ENCODE measurements at places on chromosomes 7 and 10.

DNA sequence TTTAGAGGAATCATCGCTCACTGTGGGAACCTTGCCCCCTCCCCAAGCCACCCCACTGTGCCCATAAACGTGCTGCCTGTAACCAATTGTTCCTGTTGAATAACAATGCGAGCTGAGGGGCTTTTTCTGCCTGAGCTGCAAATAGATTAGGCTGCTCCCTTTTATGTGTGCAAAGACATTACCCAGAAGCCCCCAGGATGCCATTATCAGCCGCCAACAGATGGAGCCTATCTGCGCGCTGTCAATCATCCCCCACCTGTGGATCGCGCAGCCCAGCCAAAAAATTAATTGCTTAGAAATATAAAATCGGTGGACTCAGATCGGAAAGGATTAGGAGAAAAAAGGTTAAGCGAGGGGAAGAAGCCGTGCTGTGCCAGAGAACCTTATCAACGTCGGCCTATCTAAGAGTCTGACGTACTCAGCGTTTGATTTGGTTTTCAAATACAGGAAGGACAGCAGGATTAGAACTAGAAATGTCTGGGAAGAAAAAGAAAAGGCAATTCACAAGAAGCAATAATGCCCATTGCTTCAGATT lies 167.3 kb upstream of the MYO3A start:
- no peak for DNase-seq

GRCh38 chr7:76236224-76236623 lies 34.5 kb downstream of the SRRM3 start:
- no peak for DNase-seq

- no peak for DNase-seq
Measured at GRCh38 chr10:84693006-84693405, 364.6 kb downstream of the CCSER2 start.

DNA sequence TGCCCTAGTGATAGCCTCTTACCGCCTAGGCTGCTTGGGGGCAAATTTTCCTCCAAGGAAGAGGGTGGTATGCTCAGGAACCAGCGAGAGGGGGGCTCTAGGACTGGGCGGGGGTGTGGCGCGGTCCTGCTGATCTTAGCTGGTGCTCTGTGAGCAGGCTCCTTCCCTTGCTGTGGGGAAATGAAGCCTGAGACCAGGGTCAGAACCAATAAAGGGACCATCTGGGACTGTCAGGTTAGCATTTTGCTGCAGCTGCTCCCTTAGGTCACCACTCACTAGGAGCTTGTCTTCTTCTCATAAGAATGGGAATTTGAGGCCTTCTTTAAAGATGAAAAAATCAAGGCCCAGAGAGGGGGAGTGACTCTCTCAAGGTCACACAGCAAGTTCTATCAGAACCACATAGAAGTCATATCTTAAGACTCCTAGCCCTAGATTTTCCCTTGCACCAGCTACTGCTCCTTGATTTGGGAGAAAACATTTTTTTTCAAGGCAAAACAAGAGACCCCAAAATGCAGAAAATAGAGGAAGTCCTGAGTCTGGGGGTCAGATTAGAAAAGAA lies 2.0 kb upstream of the NEUROG3 start:
- no peak for DNase-seq

GRCh38 chr10:44747593-44748172 lies 163.5 kb upstream of the TMEM72 start:
- no peak for DNase-seq

GRCh38 chr7:5217851-5218331 lies 27.9 kb downstream of the WIPI2 start:
- no peak for DNase-seq

DNA sequence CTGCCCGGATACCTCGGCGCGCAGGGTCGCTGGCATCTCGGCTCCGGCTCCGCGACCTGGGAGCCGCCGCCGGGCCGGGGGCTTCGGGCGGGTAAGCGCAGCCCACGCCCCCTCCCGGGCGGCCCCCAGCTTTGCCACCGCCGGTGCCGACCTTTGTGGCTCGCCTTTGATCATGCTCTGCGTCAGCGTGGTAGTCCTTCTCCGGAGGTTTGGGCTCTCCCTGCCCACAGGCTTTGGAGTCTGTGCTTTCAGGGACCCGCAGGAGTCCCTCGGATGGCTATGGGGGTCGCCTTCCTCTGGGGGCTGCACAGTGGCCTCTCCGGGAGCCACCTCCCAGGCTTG lies 7.3 kb downstream of the ATP6V1F start:
- no peak for DNase-seq

GRCh38 chr7:44488955-44489354 lies 1.5 kb downstream of the NUDCD3 start:
- DNase-seq, result no peak

GRCh38 chr7:52958621-52959140 lies 76.8 kb upstream of the POM121L12 start:
- no peak for DNase-seq

DNA sequence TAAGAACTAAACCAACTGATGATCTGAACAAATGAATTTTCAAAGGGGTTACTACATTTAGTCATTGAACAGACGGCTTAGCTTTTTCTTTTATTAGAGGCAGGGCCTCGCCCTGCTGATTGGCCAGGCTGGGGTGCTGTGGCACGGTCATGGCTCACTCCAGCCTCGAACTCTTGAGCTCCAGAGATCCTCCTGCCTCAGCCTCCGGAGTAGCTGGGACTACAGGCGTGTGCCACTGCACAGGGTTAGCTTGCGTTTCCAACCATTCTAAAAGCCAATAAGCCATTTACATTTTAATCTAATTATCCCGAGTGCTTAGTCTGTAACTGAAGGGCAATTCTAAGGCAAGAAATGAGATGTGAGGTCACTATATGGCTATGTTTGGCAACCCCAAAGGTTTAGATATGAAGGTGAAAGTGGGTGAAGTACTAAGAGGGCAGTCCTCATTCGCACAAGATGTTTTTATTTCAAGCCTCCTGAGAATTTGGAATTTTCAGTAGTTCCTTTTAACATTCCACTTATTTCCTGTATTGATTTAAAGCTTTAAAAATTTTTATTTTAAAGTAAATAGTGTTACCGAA lies 1.6 kb upstream of the CDK13 start:
- DNase-seq, result no peak

- DNase-seq, result no peak
Measured at GRCh38 chr7:142560166-142560565, 189.1 kb upstream of the PRSS1 start.

DNA sequence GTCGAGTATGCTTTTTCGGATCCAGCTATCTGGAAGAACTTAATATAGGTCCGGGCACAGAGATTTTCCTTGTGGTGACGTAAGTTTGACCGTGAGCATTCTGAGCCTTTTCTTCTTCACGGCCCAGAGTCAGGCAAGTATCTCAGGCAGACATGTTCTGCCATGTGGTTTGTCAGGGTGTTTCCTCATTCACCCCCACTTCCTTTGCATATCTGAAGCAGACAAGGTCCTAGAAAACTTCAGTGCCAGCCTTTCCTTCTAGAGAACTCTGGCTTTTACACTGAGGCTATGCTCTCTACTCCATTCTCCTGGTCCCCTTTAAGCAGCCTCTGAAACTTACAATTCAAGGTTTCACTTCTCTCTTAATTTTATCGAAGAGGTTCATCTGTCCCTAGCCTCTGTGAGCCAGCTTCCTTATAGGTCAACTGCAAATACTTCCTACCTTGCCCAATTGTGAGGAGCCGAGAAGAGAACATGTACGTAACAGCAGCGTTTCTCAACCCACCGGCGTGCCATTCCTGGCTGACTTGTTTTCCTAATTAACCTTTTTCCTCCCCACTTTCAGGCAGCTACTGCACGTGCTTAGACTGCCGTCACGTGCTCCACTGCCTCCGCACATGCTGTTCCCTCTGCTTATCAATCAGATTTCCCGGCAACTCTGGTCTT lies 47.3 kb downstream of the CDCA7L start:
- DNase-seq, result no peak

DNA sequence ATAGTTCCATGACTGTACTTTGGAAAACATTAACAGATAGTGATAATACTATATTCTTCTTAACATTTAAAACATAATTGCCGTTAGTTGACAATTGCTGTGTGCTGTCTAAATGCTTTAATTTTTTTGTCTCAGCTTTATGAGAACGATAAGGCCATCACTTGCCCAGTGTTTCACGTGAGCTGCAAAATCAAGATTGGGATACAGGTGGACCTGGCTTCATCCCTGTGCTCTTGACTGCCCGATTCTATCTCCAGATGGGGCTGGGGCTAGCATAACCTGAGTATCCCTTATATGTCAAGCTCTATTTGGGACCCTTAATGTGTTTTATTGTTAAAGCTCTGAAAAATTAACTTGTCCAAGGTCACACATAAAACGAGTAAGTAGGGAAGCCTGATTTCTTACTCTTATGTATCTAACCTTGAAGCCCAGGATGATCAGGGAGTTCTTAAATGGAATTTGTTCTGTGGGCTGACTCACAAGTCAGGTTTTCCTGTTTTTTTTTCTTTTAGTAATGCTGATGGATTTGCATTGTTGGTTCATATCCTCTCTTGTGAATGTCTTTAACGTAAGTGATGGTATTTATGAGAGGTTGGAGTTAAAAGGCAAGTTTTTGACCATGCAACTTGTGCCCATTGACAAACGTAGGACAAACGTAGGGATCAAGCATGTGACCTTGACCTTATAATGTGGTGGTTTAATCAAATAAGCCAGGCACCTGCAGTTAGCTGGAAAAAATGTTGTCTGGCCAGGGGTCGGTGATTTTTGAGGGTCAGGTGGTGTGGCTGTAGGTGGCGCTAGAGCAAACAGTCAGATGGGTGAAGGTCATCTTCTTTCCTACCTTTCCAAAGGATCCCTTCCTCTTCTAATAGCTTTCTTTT lies 3.6 kb downstream of the PRKAR2B start:
- no peak for DNase-seq

GRCh38 chr10:101290431-101290830 lies 61.2 kb upstream of the LBX1 start:
- DNase-seq, result no peak

- DNase-seq, result peak; percentile 32
Measured at GRCh38 chr10:118259288-118259906, 82.7 kb downstream of the FAM204A start.

GRCh38 chr10:128046156-128046952 lies 79.9 kb downstream of the MKI67 start:
- no peak for DNase-seq

DNA sequence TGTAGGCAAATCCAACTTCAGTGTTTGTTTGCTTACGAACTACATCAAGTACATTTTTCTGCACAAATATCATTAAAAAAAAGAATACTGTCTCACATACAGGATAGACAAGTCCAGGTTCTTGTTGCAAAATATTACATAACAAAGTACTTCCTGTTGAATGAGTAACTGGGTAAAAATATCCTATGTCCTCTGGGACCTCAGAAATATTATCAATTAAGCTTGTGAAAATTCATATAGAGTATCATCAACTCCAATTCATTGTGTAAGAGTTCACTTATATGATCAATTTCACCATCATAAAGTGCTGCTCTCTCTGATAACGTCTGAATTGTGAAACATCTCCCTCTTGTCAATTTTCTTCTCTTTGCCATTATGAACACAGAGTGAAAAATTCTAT lies 22.6 kb downstream of the HERC4 start:
- no peak for DNase-seq

DNA sequence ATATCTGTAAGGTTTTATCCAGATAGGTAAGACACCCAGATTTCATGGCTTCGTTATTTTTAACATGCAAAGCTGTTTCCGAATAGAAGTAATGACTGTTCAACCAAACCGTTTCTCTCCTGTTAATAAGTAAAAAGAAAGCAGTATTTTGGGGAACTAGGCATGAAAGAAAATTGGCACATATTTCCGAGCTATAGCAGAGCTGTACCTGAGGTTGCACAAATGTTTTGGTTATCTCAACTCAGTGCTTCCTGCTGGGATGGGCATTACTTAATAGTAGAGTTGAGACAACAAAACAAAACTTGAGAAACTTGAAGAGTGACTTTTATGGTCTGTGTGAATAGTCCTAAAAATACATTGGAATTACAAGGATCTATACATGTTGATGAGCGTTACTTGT lies 564.3 kb upstream of the SORCS1 start:
- DNase-seq, result no peak

DNA sequence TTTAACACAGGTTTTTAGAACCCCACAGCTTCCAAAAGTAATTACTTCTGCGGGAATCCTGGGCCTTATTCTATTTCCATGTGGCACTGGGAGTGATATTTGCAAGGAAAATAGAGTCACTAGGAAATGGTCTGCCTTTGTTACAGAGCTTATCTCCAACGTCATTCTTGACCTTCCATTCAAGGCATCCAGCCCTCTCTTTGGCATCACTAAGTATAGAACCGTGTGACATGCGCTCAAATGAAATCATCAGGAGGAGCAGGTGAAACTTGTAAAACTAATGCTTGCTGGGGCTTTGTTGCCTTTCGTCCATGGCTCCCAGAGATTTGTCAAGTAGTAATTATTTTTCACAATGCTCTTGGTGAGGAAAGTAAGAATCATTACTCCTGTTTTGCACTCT lies 73.4 kb downstream of the PAPSS2 start:
- DNase-seq, result no peak

DNA sequence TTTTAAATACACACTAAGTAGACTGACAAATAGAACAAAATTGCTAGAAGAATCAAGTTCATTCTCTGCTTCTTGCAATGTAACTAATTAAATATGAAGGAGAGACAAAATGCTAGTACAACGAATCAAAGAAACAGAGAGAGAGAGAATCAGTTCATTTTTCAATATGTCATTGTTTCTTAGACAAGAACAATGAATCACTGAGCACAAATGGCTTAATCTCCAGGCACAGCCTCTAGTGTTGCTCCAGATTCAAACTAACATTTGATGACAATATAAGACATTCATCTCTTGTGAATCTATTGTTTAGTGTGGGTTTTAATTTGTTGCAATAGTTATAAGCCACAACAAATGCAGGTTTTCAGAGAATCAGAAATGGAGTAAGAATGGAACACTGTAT lies 357.4 kb upstream of the TMEM229A start:
- no peak for DNase-seq

GRCh38 chr7:23680414-23681405 lies 711 bp downstream of the FAM221A start:
- peak; percentile 17 for DNase-seq

DNA sequence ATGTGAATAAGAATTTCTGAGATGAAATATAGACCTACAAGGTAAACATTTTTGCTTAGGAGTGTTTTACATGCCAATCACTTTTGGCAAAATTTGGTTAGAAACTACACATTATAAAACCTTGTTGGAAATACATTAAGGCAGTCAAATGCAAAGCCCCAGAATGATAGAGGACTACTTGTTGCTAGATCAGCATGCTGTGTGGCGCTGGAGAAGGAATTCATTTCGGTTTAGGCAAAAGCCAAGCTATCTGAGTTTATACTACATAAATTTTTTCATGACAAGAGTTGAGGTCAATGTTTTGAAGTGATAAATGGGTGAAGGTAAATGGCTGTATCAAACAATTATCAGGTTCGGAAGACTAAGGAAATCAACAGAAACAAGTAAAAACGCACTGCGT lies 2.3 kb downstream of the BMPER start:
- DNase-seq, result no peak

GRCh38 chr10:71829171-71829570 lies 21.9 kb downstream of the PSAP start:
- DNase-seq, result no peak

GRCh38 chr10:60434418-60435046 lies 44.9 kb upstream of the ANK3 start:
- DNase-seq, result no peak
